ENCODE measurements at places on chromosomes 4 and X.

DNA sequence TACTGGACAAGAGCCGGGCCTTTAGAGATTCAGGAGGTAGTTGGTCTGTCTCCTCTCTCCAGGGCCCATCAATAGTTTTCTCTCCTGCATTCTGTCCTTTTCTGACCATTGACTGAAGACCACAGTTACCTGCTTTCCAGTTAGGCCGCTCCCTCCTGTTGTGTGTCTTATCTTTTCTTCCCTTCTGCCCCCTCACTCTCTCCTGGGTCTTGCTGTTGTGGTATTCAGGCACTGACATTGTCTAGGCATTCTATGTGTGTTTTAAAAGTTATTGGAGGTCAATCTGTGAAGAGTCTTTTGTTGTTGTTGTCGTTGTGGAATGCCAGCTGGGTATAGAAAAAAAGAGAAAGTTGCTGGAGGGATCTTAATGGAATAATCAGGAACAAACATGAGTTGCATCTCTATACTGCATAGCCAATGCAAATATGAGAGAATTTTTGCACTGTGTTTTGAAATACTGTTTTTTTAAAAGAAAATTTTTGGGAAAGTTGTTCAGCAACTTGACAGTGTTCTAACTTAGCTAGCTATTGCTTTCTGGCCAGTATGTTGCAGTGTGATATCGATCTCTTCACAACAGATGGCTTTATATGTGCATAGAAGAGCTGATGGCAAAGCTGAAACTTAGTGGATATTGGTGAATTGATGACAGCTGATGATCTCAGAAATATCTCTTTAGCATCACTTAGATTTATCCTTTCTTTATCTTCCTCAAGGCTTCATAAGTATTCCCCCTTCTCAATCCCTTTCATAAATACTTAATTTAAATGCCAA is 240.7 kb downstream of the C4orf33 start:
- ATAC-seq = no peak

- ATAC-seq = no peak
Observed at GRCh38 chrX:1150569-1151347, 61.7 kb downstream of the CRLF2 start.

GRCh38 chrX:16920075-16920474 is 26.4 kb upstream of the REPS2 start:
- ATAC-seq = no peak

DNA sequence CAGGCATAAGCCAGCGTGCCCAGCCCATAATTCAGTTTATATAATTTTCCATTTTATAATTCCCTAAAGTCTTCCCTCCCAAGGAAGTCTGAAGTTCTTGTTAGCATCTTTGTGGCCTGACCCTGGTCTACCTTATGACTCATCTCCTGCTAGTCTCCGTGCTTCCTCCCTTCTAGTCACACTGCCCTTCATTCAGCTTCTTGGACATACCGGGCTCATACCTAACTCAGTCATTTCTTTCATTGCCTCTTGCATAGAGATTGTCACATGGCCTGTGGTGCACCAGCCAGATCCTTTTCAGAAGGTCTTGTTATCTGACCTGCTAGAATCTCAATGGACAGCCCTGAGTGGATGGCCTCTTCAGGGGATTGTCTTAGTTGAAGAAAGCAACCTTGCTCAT is 22.8 kb upstream of the MAML3 start:
- peak; percentile 18 for ATAC-seq

DNA sequence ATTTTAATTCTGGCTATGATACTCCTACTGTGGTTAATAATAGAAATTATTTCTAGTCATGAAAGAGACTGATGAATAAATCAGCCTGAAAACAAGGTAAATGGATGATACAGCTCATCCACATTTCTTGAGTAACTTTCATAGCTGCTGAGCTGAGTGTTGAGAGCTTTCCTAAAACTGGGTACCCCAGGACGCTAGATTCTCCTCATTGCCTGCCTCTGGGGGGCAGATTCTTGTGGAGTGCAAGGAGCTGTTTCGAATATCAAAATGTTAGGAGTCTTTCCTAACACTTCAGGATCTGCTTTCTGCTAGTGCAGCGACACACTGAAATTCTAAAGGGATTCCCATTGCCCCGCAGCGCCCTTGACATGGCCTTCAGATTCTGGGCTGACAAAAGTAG is 2.1 kb downstream of the MND1 start:
- no peak for ATAC-seq

GRCh38 chr4:2768921-2769336 is 12.8 kb upstream of the TNIP2 start:
- ATAC-seq = no peak

DNA sequence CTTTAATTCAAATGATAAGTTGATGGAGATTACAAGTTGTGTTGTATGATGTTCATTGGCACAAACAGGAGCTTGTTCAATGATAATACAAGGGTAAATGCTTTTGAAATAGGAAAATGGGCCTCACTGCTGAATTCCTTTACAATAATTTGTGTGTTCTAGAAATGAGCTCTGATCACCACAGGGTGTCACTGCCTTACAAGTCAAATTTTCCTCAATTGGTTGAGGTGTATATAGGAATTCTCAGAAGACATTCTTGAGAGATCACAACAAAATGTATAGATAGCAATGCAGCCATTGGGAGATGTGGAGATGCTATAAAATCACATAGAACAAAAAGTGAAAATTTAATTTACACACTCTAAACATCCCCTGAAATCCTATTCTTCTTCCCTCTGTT is 49.6 kb downstream of the KLF8 start:
- ATAC-seq = peak; percentile 63

- ATAC-seq = no peak
Observed at GRCh38 chrX:71103110-71103983, 3.2 kb downstream of the CXorf65 start.

GRCh38 chr4:6619116-6619465 is 21.4 kb upstream of the MRFAP1 start:
- ATAC-seq = no peak

DNA sequence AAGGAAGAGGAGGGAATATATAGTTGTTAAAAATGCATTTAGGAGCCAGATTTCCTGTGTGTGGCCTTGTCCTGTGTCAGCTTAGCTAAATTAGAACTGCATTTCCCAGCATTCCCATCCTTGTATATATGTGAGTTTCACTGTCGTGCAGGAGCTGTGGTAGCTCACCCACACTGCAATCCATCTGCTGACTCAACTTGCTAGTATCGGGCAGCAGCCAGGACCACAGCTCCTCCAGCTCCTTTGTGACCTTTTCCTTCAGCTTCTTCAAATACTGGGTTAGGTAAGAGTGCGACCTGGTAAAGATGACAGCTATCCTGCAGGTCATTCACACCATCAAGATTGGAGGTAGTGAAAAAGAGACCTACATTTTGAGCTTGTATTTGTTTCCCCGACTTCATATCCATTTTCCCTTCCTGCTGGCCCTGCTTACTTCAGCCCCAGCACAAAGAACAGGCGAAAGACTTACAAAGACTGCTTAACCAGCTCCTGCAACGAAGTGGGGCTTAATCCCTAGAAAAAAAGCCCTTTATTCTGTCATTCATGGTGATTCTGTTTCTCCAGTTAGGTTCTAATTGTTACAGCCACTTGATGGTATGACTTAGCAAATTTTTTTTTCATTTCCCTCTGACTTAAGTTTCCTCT is 11.4 kb downstream of the ASIC5 start:
- ATAC-seq = peak; percentile 32

DNA sequence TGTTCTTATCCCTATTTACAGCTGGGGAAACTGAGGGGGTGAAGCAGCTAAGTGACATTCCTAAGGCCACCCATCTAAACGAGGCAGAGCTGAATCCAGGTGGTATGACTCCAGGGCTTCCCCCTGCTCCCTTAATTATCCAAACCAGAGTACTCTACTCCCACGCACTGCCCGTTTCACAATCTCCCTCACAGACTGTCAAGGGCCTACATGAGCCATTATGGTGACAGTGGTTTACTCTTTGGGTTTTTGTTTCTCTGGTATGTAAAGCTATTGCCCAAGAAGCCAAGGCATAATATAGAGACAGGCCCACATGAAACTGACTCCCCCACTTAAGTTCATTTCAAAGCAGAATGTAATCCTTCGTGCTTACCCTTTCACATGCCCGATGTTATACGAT is 95.1 kb downstream of the NHS start:
- ATAC-seq = no peak

DNA sequence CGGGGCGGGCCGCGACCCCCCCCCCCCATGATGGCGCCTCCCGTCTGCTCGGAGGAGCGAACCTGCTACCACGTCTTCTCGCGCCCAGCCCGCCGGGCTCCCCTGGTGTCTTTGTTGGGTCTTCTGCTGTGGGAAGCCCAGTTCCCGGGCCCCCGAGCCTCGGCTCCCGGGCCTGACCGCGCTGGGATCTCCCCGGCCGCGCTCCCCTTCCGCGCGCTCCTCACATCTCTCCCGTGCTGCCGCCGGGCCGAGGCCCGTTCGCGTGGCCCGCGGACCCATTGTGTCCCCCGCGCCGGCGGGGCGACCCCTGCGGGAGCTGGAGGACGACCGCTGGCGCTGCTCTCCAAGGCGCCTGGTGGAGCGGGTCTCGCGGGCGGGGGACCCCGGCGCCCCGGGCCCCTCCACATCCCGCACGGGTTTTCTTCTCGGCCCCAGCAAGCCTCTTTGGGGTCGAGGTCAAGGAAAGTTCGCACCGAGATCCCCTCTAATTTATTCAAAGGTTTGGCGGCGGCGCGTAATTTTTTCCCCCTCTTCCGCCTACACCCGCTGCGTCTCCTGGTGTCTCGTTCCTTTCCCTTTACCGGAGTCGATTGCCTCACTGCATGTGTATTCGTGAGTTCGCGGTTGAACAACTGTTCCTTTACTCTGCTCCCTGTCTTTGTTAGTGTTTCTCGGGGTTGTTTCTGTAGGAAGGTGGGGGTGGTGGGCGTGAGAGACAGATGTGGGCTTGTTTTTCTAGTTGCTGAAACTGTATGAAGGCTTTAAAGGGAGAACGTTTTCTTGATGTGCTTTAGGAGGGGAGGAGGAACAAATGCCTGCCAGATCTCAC is 770 bp downstream of the SMAD1 start:
- ATAC-seq = peak; percentile 68

GRCh38 chr4:3346146-3346545 is 53.3 kb downstream of the RGS12 start:
- peak; percentile 99 for ATAC-seq

- no peak for ATAC-seq
Observed at GRCh38 chr4:11791797-11792196, 363.1 kb upstream of the HS3ST1 start.

GRCh38 chrX:67779099-67779498 is 235.3 kb downstream of the AR start:
- ATAC-seq = no peak

DNA sequence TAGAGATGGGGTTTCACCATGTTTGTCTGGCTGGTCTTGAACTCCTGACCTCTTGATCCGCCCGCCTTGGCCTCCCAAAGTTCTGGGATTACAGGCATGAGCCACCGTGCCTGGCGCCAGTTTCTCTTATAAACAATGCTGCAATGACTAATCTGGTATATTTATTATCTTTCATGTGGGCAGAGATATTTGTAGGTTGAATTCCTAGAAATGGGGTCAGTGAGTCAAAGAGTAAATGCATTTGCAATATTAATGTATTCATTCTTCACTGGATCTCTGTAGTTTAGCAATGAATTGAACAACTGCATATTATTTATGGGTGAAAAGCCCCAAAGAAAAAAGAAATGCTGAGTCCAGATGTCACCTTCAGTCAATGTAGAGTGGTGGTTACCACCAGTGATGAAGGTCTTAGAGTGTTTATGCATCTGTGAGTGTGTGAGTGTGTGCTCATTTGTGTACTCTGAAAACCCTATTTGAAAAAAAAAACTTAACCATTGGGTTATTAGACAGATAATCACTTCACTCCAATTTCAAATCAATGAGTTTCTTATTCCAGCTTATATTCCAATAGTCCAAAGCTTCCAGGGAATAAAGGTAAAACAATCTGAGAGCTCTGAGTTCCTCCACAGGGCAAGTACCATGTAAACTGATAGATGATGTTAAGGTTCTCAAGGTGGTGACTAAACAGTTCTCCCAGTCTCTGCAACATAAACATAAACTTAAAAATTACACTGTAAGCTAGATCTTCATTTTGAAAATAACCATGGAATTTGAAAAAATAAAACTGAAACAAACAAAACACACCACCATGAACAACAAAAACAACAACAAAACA is 22.6 kb upstream of the CD38 start:
- no peak for ATAC-seq

GRCh38 chr4:168208957-168209614 is 109.5 kb downstream of the DDX60 start:
- ATAC-seq = no peak

GRCh38 chr4:26058537-26058936 is 144.5 kb downstream of the SMIM20 start:
- peak; percentile 59 for ATAC-seq

- ATAC-seq = no peak
Observed at GRCh38 chr4:107094976-107095375, 58.9 kb upstream of the DKK2 start.

GRCh38 chrX:54920610-54921426 is at the start of gene TRO:
TRO (plus strand) TSS chrX:54920824; CDS start chrX:54922247, 1,423 bp downstream.
- peak; percentile 74 for ATAC-seq

- ATAC-seq = peak; percentile 65
Observed at GRCh38 chr4:40292313-40292759, 42.8 kb upstream of the CHRNA9 start.

DNA sequence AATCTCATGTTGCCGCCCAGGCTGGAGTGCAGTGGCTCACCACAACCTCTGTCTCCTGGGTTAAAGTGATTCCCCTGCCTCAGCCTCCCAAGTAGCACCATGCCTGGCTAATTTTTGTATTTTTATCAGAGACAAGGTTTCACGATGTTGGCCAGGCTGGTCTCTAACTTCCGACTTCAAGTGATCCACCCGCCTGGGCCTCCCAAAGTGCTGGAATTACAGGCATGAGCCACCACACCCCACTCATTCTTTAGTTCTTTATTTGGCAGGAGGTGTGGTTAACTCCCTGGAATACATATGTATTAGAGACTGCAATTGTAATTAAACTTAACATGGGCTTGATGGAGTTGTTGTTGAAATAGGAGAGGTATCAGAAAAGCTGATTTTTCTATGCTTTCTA is 1396.9 kb upstream of the IGFBP7 start:
- ATAC-seq = no peak

GRCh38 chrX:75278991-75279390 is 5.1 kb downstream of the UPRT start:
- ATAC-seq = no peak

GRCh38 chr4:80492761-80493160 is 157.2 kb downstream of the CFAP299 start:
- ATAC-seq = no peak

GRCh38 chr4:113756005-113756410 is 5.5 kb downstream of the CAMK2D start:
- peak; percentile 17 for ATAC-seq

GRCh38 chrX:19746919-19747651 is 140.3 kb downstream of the SH3KBP1 start:
- no peak for ATAC-seq

- ATAC-seq = no peak
Observed at GRCh38 chrX:154375156-154375504, 696 bp upstream of the FLNA start.

Measured in SK-N-SH treated with all-trans-retinoic acid at 6 μM for 48 hours (cell line).